ENCODE measurements at places on chromosomes 5 and 9.

GRCh38 chr9:134304690-134305089, 21.6 kb upstream of the RXRA start:
- DNase-seq = no peak

- no peak for DNase-seq
Measured at GRCh38 chr5:126984632-126985031, 45.7 kb downstream of the MARCHF3 start.

GRCh38 chr5:142499591-142500226, 174.9 kb upstream of the SPRY4 start:
- no peak for DNase-seq

DNA sequence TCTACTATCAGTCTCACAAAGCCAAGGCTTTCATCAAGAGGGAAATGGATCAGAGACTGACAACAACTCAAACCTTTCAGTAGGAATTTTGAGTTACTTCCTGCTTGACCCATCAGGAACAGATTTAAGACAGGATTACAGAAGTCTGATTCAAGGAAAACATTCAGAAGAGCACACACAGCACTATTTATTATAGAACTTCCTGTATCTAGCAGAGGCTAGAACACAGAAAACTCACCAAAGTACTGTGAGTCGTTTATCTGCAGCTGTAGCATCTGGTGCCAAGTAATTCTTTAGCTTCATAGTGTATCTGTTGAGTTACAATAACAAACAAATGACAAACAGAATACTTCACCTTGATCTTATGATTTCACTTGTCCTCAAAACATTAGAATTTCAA, 13.8 kb downstream of the LEAP2 start:
- DNase-seq = no peak

DNA sequence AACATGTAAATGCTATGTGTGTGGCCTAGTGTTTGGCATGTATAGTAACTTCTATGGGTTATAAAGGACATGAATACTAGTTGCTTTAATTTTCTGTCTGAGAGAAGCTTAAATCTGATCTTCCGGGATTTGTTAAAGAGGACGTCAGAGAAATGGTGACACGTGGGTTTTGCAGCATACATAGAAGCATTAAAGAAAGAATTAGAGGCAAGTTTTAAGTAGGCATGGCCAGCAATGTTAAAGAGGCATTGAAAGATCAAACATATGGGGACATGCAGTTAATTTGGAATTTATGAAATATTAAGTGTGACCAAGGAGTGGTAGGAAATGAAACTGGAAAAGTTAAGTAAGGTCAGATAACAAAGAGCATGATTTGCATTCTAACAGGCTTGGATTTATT, 311.4 kb upstream of the RIOK2 start:
- DNase-seq = no peak

GRCh38 chr9:92501671-92502393, 19.5 kb upstream of the ASPN start:
- no peak for DNase-seq

GRCh38 chr5:146060221-146060585, 45.2 kb downstream of the PLAC8L1 start:
- DNase-seq = no peak

- no peak for DNase-seq
Measured at GRCh38 chr9:97559111-97559514, 57.6 kb downstream of the TMOD1 start.

DNA sequence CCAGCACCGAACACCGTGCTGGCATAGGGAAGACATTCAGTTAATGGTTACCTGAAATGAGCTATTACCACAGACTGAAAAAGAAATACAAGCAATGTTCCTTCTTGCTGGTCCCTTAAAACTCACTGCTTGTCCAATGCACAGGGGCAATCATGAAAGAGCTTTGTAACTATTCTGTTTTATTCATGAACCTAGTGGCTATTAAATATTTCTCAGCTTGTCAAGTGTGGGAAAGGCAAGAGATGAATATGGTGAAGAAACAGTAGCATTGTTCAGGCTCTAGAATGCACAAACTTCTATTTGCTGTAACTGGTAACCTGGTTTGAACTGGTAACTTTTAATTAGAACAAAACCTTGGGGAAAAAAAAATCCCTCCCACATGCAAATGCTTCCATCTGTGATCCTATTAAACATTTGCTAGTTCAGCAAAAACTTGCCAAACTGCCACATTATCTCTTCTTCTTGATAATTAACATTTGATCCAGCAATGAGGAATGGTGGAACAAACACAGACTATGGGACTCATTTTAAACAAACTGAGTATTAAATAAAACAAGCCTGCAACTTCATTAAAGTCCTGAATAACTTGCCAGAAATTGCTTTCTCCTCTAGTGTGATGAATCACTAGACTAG, 36.1 kb downstream of the YIPF5 start:
- no peak for DNase-seq

DNA sequence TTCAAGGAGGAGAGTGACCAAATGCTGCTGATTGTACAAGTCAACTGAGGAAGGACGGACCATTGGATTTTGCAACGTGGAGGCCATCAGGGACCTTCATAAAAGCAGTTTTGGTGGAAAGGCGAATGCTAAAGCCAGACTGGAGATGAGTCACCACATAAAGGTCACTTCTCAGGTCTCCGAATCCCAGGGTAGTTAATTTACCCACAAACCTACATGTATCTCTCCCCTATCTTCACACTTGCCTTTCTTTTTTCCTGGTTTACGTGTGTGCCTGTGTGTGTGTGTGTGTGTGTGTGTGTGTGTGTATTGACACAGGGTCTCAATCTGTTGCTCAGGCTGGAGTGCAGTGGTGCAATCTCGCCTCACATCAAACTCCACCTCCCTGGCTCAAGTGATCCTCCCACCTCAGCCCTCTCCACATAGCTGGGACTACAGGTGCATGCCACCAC, 4.6 kb upstream of the CTNNA1 start:
- no peak for DNase-seq

DNA sequence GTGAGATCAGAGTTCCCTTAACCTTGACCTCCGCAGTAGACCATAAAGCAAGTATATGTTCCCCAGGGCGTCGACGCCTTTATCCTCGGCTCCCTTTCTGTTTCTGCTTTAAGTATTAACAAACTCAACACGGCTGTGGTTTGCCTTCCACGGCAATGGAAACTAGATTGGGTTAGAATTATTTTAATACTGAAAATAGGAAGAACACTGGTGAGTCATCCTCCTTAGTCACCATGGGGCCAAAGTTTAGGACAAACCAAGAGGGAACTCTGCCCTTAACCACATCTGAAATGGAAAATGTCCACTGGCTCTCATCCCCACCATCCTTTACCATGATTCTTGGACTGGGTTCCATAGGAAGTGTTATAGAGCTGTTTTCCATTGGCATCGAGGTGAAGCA, 386.1 kb downstream of the ACTL7B start:
- DNase-seq = no peak

DNA sequence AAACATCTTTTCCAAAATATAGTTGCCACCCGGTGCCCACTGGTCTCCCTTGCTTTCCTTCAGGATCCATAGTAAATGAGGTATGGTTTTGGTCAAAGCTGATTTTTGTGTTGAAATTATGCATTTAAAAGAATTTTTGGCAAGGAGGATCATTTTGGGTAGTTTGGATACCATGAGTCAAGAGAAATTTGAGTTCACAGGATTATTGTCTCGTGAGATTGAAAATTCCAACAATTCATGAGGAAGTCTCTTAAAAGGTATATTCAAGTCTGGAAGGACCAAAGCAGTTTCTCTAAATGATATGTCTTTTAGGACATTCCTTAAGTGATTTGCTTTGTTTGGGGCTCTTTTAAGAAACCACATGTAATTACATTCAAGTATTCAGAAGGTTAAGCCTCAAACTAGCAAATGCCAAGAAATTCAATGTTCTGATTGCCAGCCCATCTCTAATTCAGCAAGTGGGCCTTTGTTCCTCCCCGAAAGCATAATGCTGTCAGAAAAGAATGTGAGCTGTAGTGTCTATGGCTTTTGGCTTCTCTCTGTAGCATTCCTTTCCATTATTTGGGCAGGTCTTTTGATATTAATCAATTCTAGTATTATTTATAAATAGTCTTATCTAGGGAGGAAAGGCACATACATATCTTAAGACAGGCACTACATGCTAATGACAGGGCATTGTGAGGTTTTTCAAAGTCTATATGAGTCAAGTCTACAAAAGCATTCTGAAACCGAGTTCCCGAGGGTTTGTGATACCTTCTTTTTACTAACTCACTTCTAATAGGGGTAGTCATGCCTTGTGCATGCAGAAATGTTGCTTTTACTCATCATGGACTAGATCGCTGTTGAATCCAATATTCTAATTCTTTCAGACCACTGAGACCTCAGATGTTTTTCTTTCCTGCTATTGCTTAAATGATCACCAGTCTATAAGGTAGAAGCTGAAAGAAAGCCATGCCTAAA, 453.9 kb downstream of the ENC1 start:
- no peak for DNase-seq

DNA sequence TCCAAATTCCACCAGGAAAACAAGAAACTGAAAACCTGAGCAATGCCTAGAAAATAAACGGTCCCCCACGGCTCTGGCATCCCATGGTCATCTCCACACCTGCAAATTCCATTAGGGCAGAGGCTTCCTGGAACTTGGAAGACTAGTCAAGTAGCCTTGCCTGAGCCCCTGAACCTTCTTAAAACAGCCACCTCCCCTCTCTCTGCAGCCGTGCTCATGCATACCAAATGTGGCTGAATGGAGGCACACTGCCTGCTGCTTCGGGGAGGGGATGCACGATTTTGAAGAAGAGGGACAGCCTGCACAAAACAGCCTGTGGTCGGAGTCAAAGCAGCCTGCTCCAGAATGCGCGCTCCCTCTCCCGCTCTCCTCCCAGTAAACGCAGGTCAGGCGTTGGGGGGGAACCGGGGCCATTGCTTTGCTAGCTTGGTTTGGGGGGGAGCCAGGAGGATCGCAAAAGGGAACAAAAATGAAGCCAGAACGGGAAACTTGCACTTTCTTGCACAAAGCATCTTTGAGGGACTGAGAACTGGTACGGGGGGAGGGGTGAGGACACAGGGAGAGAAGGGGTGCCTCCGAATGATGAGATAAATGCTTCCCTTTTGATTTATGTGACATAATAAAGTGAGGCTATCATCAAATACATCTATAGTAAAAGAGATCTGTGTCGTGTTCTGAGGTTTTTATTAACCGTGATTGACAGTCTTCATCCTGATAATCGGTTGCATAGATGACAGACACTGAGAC, at the start of gene TRPM3:
TSS of gene TRPM3 (minus strand) at position 347 of the 747 bp plus-strand sequence. CDS start at position 80, 267 bp downstream.
- DNase-seq = no peak

GRCh38 chr9:22030101-22030598, 21.0 kb upstream of the CDKN2B start:
- DNase-seq = no peak

DNA sequence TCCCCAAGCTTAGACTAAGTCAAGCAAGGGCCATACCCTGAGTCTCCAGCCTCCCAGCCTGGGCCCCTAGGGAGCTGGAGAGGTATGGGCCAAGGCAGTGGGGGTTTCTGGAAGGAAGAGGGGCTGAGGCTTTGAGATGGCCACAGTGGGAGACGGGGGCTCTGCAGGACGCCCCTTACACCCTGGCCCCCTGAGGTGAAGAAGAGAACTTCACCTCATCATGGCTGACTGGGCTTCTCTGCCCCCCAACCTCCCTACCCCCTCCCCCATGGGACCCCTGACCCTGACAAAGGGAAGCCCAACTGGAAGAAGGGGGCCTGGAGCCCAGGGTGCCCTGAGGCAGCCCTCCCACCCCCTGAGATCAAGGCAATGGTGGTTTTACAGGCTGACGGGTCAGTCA, 25.8 kb downstream of the PCDH1 start:
- DNase-seq = no peak

DNA sequence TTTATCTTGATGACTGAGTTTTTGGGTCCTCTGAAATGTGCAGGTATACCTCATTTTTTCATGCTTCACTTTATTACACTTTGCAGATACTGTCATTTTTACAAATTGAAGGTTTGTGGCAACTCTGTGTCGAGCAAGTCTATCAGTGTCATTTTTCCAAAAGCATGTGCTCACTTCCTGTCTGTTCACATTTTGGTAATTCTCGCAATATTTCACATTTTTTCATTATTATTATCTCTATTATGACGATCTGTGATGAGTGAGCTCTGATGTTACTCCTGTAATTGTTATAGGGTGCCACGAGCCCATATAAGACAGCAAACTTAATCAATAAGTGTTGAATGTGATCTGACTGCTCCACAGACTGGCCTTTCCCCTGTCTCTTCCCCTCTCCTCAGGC, 73.4 kb upstream of the FBXW11 start:
- DNase-seq = no peak

GRCh38 chr5:149448831-149449714, 70.0 kb upstream of the IL17B start:
- no peak for DNase-seq

DNA sequence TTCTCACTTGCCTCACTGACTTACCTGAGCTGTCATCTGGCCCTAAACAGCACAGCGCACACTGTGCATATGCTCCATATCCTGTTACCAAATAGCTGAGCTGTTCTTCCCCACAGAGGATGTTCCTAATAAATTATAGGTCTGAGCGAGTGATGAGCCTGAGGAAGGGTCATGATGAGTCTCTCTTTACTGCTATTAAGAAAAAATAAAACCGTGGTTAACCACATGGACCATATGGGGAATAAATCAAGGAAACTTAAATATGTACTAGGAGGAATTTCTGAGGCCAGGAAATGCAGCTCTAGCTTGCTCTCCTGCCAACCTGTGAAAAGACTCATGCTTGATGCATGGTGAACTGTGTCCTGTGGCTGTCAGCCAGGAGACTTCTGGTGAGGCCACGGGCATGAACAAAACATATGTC, 424.8 kb upstream of the DMAC1 start:
- DNase-seq = no peak

DNA sequence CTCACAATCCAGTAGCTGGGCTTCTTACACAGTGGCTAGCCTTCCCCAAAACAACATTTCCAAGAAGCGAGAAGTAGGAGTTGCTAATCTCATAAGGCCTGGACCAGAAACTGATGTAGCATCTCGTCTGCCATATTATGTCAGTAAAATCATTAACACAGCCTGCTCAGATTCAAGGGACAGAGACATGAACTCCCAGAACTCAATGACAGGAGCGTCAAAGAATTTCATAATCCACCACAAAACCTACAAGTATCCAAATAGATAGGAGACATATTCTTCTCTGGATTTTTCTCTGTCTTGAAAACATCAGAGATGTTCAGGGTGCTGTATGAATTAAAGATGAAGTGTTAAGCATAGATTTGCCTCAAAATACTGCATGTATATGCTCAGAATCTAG, 457.6 kb upstream of the ACTBL2 start:
- DNase-seq = no peak

DNA sequence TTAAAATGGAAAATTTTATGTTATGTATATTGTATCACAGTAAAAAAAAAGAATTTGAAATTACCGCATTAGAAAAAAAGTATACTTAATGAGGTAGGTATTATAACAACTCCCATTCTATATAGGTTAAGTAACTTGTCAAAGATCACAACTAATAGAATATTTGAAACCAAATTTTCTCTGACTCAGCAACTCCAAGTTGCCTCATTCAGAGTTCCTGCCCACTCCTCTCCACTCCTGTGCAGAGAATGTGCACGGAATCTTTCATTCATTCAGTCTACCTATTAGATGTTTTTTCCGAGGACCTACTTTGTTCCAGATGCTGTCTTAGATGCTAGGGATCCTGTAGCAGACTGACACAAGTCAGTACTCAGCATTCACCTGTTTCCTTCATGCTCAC, 15.4 kb downstream of the SH3TC2 start:
- no peak for DNase-seq

Measured in activated T-cell treated with anti-CD3 and anti-CD28 coated beads for 4 hours (primary cell).